ENCODE measurements at places on chromosomes 16 and 17.

- no peak for DNase-seq
These were observed 143.3 kb downstream of the PARN start for GRCh38 chr16:14486520-14487303.

- DNase-seq: no peak
These were observed 25.9 kb downstream of the PIPOX start for GRCh38 chr17:29068818-29069217.

GRCh38 chr17:62627904-62628633 is 599 bp downstream of the MRC2 start:
- DNase-seq: no peak

DNA sequence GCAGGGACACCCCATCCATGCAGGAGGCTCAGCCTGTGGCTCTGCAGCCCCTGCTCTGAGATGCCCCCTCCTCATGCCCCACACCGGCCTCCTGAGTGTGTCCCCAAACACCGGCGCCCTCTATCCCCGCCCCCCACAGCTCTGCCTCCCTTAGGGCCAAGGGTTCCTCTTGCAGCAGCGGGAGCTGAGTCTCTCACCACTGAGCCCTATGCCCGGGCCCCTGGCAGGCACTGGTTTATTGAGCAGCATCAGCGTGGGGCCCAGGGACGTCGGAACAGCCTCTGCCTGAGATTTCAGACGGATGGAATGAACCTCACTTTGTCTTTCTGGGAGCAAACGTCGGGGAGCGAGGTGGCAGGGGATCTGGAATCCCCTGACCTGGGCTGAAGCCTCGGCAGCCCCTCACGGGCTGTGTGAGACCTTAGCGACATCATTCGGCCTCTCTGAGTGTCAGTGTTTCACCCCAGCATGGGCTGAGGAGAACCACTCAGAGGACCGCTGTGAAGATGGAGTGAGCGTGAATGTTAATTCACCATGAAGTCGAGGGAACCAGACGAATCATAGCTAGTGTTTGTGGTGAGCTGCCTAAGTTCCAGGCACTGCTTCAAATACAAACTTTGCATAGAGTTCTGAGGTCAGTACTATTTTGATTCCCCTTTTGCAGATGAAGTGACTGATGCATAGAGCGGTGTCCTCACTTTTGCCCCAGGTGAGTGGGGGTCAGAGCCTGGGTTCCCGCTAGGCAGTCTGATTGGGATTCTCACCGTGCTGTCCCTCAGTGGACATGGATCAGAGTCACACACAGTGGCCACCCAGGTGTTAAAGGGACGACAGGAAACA is 5.3 kb upstream of the C16orf74 start:
- DNase-seq: no peak

DNA sequence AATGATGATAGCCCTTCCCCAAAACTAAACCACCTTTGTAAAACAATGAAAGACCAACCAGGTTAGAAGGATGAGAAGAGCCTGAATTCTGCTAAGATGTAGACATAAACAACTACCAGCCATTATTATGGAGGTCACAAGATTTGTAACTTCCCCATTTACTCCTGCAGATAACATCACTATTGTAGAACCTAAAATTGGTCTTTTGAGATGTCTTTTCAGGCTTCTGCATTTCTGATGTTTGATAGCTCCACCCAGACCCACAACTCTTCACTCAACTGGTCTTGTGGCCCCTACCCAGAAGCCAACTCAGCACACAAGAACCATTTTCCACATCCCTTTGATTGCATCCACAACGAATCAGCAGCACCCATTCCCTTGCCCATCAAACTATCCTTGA is 100.8 kb downstream of the TMEM132E start:
- DNase-seq: no peak

- DNase-seq: no peak
These were observed 1.2 kb downstream of the SNX20 start for GRCh38 chr16:50679676-50680555.

DNA sequence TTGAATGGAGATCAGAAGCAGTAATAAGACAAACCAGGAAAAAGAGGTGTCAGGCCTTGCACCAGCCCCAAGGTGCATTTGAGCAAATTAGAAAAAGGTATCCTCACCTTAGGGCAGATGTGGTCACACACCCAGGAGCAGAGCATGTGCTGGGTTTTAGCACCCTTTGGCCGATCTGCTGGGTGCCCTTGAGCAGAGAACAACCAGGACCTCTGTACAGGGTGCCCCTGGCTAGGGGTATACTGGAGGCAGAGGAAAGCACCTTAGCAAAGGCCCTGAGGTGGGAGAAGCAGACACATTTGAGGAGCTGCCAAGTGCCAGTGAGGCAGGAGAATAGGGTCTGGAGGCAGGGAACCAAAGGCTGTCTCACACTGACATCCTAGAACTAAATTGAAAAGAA is 67.0 kb downstream of the IQCK start:
- DNase-seq: no peak

DNA sequence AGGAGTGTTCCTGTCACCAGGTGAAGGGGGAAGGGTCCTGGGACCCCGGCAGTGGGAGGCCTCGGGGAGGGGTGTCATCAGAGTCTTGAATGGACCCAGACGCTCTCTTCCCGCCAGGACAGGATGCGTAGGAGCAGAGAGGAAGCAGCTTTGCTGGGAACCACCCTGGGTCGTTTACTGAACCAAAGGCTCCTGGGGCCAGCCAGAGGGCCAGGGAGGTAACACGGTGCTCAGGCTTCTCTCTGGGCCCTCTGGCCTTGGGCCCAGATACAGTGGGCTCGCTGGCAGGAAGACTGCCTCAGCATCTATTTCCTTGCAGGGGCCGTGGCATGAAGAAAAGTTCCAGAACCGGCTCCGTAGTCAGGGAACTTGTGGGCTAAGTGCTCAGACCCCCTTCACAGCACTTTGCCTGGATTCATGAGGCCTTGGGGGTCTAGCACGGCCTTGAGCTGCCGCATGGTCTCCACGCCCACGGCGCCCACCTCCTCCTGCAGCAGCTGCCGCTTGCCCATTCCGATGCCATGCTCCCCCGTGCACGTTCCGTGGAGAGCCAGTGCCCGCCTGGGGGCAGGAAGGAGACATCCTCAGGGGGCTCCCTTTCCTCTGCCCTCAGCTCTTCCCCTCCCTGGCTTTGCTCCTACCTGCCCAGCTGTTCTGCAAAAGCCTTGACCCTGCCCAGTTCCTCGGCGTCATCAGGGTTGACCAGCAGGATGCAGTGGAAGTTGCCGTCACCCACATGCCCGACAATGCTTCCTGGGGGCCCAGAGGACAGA is 4.4 kb downstream of the LDHD start:
- no peak for DNase-seq

DNA sequence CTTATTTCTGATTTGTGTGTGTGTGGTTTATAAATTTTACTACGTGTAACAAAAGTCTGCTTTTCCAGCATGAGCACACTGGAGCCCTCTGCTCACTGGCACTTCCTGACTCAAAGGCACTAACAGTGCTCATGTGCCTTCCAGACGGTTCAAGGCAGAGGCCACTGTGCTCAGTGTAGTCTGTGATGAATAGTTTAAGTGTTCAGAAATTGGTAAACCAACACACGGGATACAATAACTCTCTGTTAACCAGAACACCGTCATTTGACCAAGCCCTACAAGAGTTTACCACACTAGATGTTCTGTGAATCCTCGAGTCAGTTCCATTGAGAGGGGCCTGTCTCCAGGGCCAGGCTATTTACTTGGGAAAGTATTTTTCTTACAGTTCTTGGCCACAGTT is 191.9 kb downstream of the MRTFB start:
- no peak for DNase-seq

DNA sequence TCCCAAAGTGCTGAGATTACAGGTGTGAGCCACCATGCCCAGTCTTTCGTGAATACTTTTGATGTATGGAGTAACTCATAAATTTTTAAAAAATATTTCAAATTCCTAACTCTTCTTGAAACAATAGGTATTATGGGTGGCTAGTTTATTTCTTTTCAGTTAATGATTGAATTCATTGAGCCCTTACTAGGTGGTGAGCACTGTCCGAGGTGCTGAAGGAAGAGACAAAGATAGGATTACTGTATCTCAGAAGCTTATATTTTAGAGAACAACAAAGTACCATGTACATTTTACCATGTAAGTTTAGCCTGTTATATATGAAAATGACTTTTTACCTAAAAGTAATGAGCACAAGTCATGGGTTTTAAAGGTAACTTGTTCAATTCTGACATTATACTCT is 418.3 kb downstream of the NPIPA7 start:
- DNase-seq: no peak

- no peak for DNase-seq
These were observed 6.4 kb downstream of the C16orf86 start for GRCh38 chr16:67672739-67673662.

- DNase-seq: no peak
These were observed 127.0 kb upstream of the CIBAR2 start for GRCh38 chr16:85239239-85239638.

DNA sequence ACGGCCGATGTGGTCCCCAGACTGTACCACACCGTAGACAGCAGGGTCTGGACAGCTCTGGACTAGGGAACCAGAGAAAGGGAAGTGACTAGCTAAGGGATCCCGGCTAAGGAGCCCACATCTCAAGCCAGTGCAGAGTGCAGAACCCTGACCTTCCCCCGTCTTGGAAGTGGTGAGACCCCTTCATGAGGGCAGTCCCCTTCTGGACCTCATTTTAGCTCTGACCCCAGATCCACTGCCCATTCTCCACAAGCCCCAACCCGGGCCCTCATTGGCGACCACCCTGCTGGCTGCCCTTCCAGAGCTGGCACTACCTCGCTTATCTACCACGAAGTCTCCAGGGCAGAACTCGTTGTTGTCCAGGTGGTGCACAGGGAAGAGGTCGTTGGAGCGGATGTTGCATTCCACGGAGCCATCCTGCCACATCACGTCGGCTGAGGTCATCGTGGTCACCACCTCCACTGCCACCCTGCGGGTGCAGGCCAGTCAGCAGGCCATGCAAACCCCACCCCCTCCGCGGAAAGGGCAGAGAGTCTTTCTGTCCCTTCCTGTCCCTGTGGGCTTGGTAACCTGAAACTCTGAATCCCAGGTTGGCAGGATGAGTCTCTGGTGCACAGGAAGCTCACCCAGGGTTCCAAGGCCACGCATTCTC is 14.2 kb downstream of the SPHK1 start:
- no peak for DNase-seq

All from glomerular endothelial cell (primary cell).